Pancreas (tissue), 10 donors: ENCODE measurements at places on chromosomes 4 and X. TPM values are rescaled to one million over a fixed set of nuclear protein-coding genes. Genes with fewer than 3 reads are reported as not detected.

APLN gene
- polyA plus RNA-seq, result 0.19 TPM

PCDH18 gene
- polyA plus RNA-seq, result 0.53 TPM

RNF128 gene
- polyA plus RNA-seq, result 5.9 TPM

FGA gene
- 15.2 TPM for polyA plus RNA-seq

- H3K27ac ChIP-seq, result no peak overlapping the region
- H3K4me1 ChIP-seq, result peaks cover under 1% of the 10 kb centered on the region
- no peak for DNase-seq
- no peaks in the 10 kb centered on the region for H3K36me3 ChIP-seq
- no peaks in the 10 kb centered on the region for H3K27me3 ChIP-seq
Observed at GRCh38 chr4:2767046-2767704, 11.0 kb upstream of the TNIP2 start.

GRCh38 chrX:703866-704265 is 73.3 kb downstream of the SHOX start:
- H3K27me3 ChIP-seq, result no peaks in the 10 kb centered on the region
- DNase-seq, result no peak

DNA sequence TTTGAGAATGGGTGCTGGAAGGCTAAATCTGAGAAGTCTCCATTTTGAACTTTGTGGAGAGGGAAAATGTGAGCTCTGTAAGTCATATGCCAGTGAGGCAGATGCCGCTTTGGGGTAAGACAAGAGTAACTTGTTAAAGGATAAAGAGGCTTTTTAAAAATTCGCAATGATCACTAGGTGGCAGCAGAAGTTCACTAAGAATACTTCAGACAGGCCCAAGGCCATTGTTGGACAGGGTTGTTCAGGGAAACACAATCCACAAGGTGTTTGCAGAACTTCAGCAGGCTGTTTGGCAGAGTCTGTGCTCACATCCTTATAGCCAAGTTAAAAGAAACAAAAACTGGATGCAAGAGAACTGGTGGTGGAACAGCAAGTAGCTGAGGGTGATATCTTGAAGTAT is 13.7 kb upstream of the PIGA start:
- H3K4me3 ChIP-seq, result no peak overlapping the region
- no peaks in the 10 kb centered on the region for H3K4me1 ChIP-seq
- DNase-seq, result peak; percentile 33
- no peaks in the 10 kb centered on the region for H3K27me3 ChIP-seq
- H3K36me3 ChIP-seq, result no peaks in the 10 kb centered on the region

- H3K36me3 ChIP-seq, result no peaks in the 10 kb centered on the region
- H3K27ac ChIP-seq, result no peak overlapping the region
- no peaks in the 10 kb centered on the region for H3K27me3 ChIP-seq
- no peak overlapping the region for H3K4me3 ChIP-seq
- no peaks in the 10 kb centered on the region for H3K4me1 ChIP-seq
Observed at GRCh38 chrX:129123795-129124194, 399.5 kb downstream of the SMARCA1 start.

DNA sequence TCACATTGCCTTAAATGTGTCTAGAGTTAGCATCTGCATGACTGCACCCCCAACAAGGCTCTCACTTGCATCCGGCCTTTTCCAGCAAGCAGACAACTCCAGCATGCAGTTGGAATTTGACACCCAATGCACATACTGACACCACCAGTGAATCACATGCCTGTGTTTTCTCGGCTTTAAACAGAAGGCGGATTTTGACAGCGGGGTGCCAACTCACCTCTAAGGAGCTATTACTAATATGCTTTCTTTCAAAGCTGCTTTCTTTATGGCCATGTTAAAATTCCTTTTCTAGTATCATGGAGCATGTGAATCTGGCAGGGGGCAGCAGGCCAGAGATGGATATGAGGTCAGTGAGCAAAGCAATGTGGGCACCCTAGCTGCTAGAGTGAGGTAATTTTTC is 78.0 kb upstream of the CLNK start:
- H3K4me3 ChIP-seq, result no peak overlapping the region
- no peaks in the 10 kb centered on the region for H3K36me3 ChIP-seq
- no peaks in the 10 kb centered on the region for H3K27me3 ChIP-seq
- H3K27ac ChIP-seq, result no peak overlapping the region
- DNase-seq, result no peak
- no peaks in the 10 kb centered on the region for H3K4me1 ChIP-seq

DNA sequence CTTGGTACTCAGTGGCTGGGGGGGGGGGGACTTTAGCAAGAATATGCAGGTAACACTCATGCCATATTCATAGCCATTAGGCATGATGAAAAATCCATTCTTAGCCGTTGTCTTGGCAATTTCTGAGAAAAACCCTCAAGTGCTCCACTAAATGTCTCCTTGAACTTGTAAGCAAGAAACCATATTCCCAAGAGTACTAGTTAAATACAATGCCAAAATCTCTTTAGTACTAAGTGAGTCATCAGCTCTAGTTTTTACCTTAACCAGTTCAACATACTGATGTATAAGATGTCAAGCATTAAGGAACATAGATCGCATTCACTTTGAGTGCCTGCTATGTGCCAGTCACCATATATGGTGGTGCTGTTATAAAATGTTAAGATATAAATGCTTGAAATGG is 27.5 kb downstream of the UBE2D3 start:
- H3K27ac ChIP-seq, result no peak overlapping the region
- H3K4me3 ChIP-seq, result no peak overlapping the region
- no peaks in the 10 kb centered on the region for H3K36me3 ChIP-seq

GRCh38 chr4:150080337-150080736 is 2.1 kb downstream of the DCLK2 start:
- no peak overlapping the region for H3K27ac ChIP-seq
- H3K36me3 ChIP-seq, result no peaks in the 10 kb centered on the region
- H3K27me3 ChIP-seq, result no peaks in the 10 kb centered on the region
- H3K4me3 ChIP-seq, result no peak overlapping the region
- no peaks in the 10 kb centered on the region for H3K4me1 ChIP-seq

- no peak overlapping the region for H3K27ac ChIP-seq
- H3K4me1 ChIP-seq, result no peaks in the 10 kb centered on the region
- DNase-seq, result no peak
- H3K27me3 ChIP-seq, result no peaks in the 10 kb centered on the region
Observed at GRCh38 chr4:93670434-93670833, 158.1 kb upstream of the ATOH1 start.

DNA sequence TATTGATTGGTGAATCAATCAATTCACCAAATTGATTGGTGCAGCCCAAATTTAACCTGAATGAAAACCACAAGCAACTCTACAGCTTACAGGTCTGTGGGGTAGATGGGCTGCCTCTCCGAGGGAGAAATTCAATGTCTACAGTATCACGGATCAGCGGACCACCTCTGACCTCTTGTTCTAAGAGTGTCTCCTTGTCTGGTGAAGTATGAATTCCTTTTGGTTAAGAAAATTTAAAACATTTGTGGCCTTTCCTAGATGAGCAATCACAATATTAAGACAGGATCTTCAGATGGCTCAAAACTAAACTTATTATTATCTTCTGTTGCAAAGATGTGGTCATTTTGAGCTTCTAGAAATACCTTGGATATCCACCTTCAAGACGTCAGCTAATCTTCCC is 153.3 kb downstream of the IL15 start:
- H3K36me3 ChIP-seq, result no peaks in the 10 kb centered on the region
- H3K27me3 ChIP-seq, result no peaks in the 10 kb centered on the region
- DNase-seq, result no peak
- H3K27ac ChIP-seq, result no peak overlapping the region

- peaks cover 3% of the 10 kb centered on the region for H3K4me1 ChIP-seq
- H3K4me3 ChIP-seq, result no peak overlapping the region
- peak; percentile 58 for DNase-seq
- H3K27me3 ChIP-seq, result no peaks in the 10 kb centered on the region
- no peaks in the 10 kb centered on the region for H3K36me3 ChIP-seq
- H3K27ac ChIP-seq, result peak overlapping the region; percentile 7
Observed at GRCh38 chr4:145909281-145909715, 29.3 kb downstream of the ZNF827 start.

DNA sequence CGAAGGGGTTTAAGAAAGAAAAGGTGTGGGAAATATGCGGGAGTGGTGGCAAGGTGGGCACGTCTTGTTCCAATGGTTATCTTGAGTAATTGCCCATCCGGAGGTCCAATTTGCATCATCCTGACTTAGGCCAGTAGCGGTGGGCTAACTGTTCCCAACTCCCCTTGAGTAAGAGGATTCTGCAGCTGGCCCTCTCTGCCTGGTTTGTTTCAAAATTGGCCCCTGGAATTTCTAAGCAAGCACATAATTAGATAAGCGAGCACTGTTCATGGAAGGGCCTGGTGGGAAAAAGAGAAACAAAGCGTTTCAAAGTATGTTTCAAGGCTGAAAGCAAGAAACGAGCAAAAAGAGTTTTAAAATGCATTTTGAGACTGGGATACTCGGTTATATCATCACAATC is 198.2 kb downstream of the CEP135 start:
- H3K27me3 ChIP-seq, result no peaks in the 10 kb centered on the region
- no peaks in the 10 kb centered on the region for H3K4me1 ChIP-seq
- H3K36me3 ChIP-seq, result no peaks in the 10 kb centered on the region
- no peak overlapping the region for H3K4me3 ChIP-seq

GRCh38 chr4:78426972-78427371 is 124.6 kb upstream of the ANXA3 start:
- no peaks in the 10 kb centered on the region for H3K36me3 ChIP-seq
- H3K27me3 ChIP-seq, result no peaks in the 10 kb centered on the region
- no peak overlapping the region for H3K27ac ChIP-seq
- H3K4me3 ChIP-seq, result no peak overlapping the region

DNA sequence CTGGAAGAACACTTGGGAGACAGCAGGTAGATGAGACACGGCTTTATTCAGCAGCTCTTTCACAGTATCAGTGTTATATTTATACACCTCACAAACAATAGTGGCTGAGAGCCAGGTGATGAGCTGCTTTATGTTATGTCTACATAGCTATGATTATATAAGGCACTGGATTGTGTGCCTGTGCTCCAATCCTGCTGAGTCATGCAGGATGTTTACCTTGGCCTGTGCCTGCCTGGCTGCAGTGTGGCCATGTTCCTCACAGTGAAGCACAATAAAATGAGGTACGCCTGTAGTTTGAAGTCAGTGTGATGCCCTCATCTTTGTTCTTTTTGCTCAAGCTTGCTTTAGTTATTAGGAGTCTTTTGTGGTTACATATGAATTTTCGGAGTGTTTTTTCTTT is 31.3 kb downstream of the CXCL13 start:
- DNase-seq, result peak; percentile 36
- H3K27ac ChIP-seq, result no peak overlapping the region
- no peaks in the 10 kb centered on the region for H3K36me3 ChIP-seq
- H3K27me3 ChIP-seq, result no peaks in the 10 kb centered on the region
- H3K4me3 ChIP-seq, result no peak overlapping the region

DNA sequence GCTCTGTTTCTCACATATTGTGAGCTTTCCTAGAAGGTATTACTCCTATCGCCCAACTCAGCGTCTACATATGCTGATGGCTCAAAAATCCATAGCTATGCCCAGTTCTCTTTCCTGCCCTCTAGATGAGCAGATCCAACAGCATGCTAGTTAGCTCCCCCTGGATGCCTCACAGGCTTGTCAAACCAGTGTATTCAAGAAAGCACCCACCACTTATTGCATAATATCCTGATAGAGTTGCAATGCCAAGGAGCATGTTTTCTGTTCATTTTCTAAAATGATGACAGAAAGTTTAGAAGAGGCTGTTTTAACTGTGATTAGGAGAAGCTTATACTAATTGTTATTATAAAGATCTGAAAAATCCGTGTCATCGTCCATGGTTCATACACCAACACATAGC is 1.9 kb upstream of the PACRGL start:
- H3K4me3 ChIP-seq, result no peak overlapping the region
- DNase-seq, result no peak
- H3K27me3 ChIP-seq, result no peaks in the 10 kb centered on the region
- no peak overlapping the region for H3K27ac ChIP-seq
- H3K36me3 ChIP-seq, result no peaks in the 10 kb centered on the region

DNA sequence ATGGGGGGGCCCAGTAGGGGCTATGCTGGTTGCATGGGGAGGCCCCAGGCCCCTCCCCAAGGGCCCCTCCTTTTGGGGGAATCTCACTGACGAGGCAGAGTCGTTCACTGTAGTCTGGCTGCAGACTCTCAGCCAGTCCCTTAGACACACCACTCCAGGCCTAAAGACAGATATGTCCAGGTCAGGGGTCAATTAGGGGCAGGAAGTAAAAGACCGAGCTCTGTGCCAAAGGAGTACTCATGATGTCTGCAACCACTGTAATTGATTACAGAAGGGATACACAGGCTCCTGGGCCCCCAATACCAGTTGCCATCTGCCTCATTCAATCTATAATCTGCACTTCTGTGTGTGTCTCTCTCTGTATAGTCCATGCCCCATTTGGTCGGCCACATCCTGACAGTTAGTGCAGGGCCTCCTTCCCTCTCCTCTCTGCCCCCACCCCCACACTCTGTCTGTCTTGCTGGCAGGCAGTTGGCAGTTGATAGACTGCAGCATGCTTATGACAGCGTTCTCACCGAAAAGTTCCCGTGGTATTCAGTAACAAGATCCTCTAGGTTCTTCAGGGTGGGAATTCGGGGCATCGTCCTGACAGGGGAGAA is 1.3 kb upstream of the CXorf65 start:
- H3K4me1 ChIP-seq, result no peaks in the 10 kb centered on the region
- no peak for DNase-seq
- peaks cover 7% of the 10 kb centered on the region for H3K27me3 ChIP-seq
- no peaks in the 10 kb centered on the region for H3K36me3 ChIP-seq

- no peaks in the 10 kb centered on the region for H3K36me3 ChIP-seq
- no peaks in the 10 kb centered on the region for H3K27me3 ChIP-seq
- H3K27ac ChIP-seq, result no peak overlapping the region
- no peak overlapping the region for H3K4me3 ChIP-seq
Observed at GRCh38 chrX:38192007-38192810, 28.5 kb downstream of the SRPX start.

GRCh38 chr4:186584912-186585311 is 29.5 kb upstream of the MTNR1A start:
- H3K4me3 ChIP-seq, result no peak overlapping the region
- no peak overlapping the region for H3K27ac ChIP-seq
- H3K27me3 ChIP-seq, result no peaks in the 10 kb centered on the region

DNA sequence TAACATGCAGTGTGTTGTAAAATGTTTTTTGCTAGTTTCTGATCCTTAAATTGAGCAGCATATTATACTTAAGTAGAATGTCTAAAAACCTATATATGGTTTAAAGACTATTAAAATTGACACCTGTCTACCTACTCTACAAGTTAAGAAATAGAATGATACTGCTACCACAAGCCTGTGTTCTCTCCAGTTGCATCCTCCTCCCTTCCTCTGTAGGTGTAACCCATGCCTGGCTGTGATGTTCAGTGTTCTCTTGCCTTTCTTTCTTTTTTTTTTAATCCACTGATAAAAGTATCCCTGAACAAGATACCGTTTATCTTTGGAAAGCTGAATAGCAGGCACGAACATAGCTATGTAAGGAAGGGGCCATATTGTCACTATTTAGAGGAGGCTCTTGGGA is 99.1 kb downstream of the KDM6A start:
- H3K27me3 ChIP-seq, result no peaks in the 10 kb centered on the region
- H3K36me3 ChIP-seq, result no peaks in the 10 kb centered on the region
- DNase-seq, result no peak
- H3K4me3 ChIP-seq, result no peak overlapping the region
- no peak overlapping the region for H3K27ac ChIP-seq
- peaks cover 8% of the 10 kb centered on the region for H3K4me1 ChIP-seq
